ENCODE measurements at places on chromosomes 3 and 15.

DNA sequence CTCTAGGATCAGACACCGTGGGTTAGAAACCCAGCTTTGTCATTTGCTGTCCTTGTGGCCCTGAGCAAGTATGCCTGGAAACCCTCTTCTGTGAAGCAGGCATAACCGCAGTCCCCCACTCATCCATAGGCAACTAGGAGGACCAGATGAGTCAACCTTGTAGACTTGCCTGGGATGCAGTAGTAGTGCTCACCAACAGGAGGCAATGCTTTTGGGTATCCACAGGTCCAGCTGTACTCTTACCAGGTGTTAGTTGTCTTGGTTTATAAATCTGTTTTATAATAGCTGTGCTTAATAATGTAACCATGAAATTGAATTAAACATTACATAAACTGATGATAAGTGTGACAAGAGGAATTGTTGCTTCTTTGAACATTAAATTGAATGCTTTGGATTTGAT lies 389.3 kb downstream of the IL20RB start:
- no peak for DNase-seq

DNA sequence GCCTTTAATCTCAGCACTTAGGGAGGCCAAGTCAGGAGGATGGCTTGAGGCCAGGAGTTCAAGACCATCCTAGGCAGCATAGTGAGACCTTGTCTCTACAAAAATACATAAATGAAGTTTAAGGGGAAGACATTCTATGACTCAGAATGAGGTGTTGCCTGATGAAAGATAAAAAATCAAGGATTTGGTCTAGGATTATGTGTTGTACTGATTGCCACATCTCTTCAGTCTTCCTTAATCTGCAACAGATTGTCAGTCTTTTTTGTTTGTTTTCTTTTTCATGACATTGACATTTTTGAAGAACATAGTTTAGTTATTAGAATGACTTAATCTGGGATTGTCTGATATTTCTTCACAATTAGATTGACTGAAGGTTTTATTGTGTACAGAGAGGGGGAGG lies 26.3 kb upstream of the DPPA4 start:
- no peak for DNase-seq

GRCh38 chr3:72444656-72445223 lies 403.5 kb downstream of the SHQ1 start:
- DNase-seq, result no peak

GRCh38 chr3:77686560-77686959 lies 646.7 kb downstream of the ROBO2 start:
- no peak for DNase-seq
